ENCODE measurements at places on chromosomes 4 and X.

DNA sequence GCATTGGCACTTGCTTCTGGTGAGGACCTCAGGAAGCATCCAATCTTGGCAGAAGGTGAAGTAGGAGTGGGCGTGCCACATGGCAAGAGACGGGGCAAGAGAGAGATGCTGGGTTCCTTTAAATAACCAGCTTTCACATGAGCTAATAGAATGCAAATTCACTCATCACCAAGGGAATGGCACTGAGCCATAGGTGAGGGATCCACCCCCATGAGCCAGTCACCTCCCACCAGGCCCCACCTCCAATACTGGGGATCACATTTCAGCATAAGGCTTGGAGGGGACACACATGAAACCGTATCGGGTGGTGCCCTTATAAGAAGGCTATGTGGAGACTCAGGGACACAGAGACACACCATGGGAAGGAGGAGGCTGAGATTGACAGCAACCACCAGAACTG, 140.0 kb upstream of the MSX1 start:
- no peak for DNase-seq

DNA sequence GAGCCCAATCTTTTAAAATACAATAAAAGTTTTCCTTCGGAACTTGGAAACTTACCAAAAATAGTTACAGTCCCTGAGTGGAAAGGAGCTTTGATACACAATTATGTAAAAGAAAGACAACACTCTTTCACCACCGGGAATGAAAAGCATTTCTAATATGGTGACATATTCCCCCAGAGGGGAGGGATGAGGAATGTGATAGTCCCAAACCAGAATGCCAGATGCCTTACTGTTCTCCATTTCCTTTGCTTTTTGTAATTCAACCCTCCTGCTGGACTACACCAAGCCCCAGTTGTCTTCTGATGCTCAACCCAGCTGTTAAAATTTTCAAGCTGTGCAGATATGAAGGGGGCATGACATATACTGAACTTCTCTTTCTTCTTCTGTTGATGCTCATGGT, 4.1 kb downstream of the PRIMPOL start:
- no peak for DNase-seq

DNA sequence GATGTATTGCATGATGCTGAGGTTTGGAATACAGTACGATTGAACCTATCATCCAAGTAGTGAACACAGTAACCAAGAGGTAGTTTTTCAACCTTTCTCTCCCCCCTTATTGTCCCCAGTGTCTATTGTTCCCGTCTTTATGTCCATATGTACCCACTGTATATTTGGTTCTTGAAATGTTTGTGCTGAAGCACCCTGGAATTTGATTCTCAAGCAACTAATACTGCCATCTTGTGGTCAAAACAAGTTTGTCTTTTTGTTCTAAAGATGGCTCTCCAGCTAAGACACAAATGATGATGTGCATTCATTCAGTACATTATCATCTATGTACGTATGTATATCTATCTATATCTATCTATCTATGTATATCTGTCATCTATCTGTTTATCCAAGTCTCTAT, 33.5 kb upstream of the DCX start:
- DNase-seq, result peak; percentile 52

GRCh38 chr4:181427076-181427475, 816.1 kb upstream of the TENM3 start:
- DNase-seq, result no peak

- no peak for DNase-seq
Measured at GRCh38 chr4:117996891-117997290, 37.4 kb upstream of the NDST3 start.

- no peak for DNase-seq
Measured at GRCh38 chrX:31070057-31070468, 1.8 kb downstream of the FTHL17 start.

- no peak for DNase-seq
Measured at GRCh38 chr4:155772459-155773195, 13.8 kb downstream of the GUCY1B1 start.

GRCh38 chr4:150680651-150681050, 98.7 kb downstream of the MAB21L2 start:
- peak; percentile 42 for DNase-seq

GRCh38 chr4:138389976-138390685, 148.0 kb upstream of the SLC7A11 start:
- no peak for DNase-seq

- no peak for DNase-seq
Measured at GRCh38 chr4:7062816-7063215, 5.0 kb downstream of the GRPEL1 start.

DNA sequence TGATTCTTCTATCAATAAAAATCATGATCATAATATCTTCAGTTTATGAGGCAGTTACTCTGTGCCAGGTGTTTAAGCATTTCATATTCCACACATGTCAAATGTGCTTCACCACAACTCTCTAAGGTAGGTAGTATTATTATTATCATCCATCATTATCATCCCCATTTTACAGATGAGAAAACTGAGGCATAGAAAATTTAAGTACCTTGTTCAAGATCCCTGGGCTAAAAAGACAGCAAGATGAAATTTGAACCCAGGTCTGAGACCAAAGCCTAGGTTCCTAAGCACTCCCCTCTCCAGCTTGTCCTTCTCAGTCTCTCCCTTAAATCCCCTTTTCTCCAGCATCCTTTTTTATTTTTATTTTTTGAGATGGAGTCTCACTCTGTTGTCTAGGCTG, 33.4 kb downstream of the SEPTIN6 start:
- no peak for DNase-seq

GRCh38 chr4:167290678-167291077, 56.4 kb upstream of the SPOCK3 start:
- peak; percentile 36 for DNase-seq

DNA sequence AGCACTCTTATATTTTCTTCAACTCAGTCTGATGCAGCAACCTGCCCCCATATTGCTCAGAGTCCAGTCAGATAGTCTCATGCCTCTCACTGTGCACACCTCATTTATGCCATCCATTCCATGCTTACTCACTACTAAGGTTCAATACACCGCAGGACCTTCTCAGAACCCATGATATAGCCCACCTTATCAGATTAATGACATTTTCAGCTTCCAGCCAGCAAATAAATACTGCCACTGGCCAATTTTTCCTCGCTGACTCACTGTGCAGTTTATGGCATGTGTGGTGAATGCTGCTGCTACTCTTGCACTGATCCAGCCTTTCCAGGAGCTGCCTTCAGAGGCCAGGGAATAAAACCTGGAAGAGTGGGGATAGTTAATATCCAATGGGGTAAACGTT, 380.6 kb upstream of the SPOCK3 start:
- no peak for DNase-seq

DNA sequence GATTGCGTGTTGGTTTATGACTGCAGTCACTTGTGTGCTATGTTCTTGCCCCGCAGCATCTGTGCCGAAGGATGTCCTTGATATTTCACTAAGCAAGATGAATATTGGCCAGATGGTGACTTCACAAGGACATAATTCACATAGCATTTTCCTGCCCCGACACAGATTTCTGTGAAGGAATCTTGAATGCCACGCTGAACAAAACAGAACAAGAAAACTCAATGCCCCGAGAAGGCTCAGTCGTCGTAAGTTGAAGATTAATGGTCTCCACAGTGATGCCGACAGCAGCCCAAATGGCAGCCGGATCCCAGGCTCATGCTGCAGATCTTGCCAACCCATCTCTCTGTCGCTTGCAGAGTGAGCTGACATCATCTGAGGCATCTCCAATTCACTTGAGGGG, 145.9 kb downstream of the CPEB2 start:
- DNase-seq, result no peak

DNA sequence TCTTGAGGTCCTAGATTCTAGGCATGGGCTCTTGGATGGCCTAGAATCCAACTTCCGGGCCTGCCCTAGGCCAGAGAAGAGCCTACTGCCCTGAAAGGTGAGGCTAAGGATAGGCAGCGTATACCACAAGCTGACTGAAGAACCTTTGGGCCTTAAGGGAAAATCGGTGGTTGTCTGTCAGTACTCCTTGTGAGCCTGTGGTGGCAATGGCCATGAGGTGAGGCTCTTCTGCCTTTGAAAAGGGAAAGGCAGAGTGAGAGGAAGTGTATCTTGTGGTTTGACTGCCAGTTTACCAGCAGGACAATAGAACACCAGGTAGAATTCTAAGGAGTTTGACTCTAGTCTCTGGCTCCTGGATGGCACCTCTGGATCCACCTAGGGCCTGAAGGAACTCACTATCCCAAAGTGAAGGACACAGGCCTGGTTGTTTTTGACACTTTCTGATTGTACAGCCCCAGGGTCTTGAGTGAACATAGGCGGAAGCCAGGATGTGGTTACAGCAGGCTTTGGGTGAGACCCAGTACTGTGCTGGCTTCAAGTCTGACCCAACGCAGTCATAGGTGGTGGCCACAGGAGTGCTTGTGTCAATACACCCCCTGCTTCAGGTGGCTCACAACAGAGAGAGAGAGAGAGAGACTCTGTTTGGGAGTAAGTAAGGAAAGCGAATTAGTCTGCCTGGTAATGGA, 20.9 kb downstream of the ITIH6 start:
- DNase-seq, result no peak

- no peak for DNase-seq
Measured at GRCh38 chr4:12211636-12212035, 782.9 kb upstream of the HS3ST1 start.

DNA sequence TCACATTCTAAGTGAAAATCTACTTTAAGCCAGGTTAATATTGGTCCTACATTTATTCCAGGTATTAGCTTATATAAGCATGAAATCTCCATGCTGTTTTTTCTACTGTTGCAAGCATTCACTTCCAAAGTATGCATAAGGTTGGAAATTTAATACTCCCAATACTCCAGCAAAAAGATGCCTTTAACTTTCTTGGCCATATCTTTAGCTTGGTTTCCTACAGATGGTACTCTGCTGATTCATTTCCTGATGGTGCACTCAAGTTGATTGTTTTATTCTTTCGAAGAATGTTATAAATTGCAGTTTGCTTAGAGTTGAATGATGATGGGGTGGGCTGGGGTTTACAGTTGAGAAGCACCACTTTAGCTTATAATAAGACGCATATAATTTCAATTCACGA, 330.2 kb downstream of the PTTG2 start:
- no peak for DNase-seq

DNA sequence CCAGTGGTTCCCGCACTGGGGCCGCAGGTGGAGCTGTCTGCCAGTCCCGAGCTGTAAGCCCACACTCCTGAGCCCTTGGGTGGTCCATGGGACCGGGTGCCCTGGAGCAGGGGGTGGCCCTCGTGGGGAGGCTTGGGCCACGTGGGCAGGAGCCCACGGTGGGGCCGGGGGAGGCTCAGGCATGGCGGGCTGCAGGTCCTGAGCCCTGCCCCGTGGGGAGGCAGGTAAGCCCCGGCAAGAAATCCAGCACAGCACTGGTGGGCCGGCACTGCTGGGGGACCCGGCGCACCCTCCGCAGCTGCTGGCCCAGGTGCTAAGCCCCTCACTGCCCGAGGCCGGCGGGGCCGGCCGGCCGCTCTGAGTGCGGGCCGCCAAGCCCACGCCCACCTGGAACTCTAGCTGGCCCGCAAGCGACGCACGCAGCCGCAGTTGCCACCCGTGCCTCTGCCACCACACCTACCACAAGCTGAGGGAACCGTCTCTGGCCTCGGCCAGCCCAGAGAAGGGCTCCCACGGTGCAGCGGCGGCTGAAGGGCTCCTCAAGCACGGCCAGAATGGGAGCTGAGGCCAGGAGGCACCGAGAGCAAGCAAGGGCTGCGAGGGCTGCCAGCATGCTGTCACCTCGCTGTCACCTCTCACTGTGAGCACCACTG, 2.0 kb upstream of the METAP1 start:
- DNase-seq, result no peak

- no peak for DNase-seq
Measured at GRCh38 chr4:134624365-134624764, 422.8 kb upstream of the PABPC4L start.

GRCh38 chr4:92091335-92091734, 212.4 kb upstream of the GRID2 start:
- DNase-seq, result no peak
